ENCODE measurements at places on chromosomes 12 and 14. TPM values are rescaled to one million over a fixed set of nuclear protein-coding genes. Genes with fewer than 3 reads are reported as not detected.

PAWR gene
- polyA plus RNA-seq, result 63.2 TPM

MYBPC1 gene
- polyA plus RNA-seq, result not detected

TSHR gene
- polyA plus RNA-seq, result 0.13 TPM

KLRD1 gene
- polyA plus RNA-seq, result 0.18 TPM

DEPDC4 gene
- polyA plus RNA-seq, result not detected

LMNTD1 gene
- polyA plus RNA-seq, result not detected

PRH2 gene
- 4.0 TPM for polyA plus RNA-seq

EEA1 gene
- 5.7 TPM for polyA plus RNA-seq

TRIAP1 gene
- 19.7 TPM for polyA plus RNA-seq

ERO1A gene
- 7.5 TPM for polyA plus RNA-seq

TRHDE gene
- 0.20 TPM for polyA plus RNA-seq

KRT75 gene
- not detected for polyA plus RNA-seq

GALNT16 gene
- polyA plus RNA-seq, result 6.5 TPM

WASHC3 gene
- 70.7 TPM for polyA plus RNA-seq

SYT1 gene
- polyA plus RNA-seq, result 0.05 TPM

JAG2 gene
- 0.13 TPM for polyA plus RNA-seq

HELB gene
- polyA plus RNA-seq, result 0.13 TPM

AQP2 gene
- not detected for polyA plus RNA-seq

LBHD2 gene
- not detected for polyA plus RNA-seq

ATN1 gene
- 149 TPM for polyA plus RNA-seq

KRT8 gene
- polyA plus RNA-seq, result 39.4 TPM

NEUROD4 gene
- not detected for polyA plus RNA-seq

OR4E2 gene
- not detected for polyA plus RNA-seq

TBK1 gene
- 10.9 TPM for polyA plus RNA-seq

KCNH3 gene
- polyA plus RNA-seq, result 0.31 TPM

ASPG gene
- polyA plus RNA-seq, result 0.20 TPM

PROX2 gene
- polyA plus RNA-seq, result not detected

ACSS3 gene
- polyA plus RNA-seq, result 8.2 TPM

GPR68 gene
- 0.10 TPM for polyA plus RNA-seq

SMAGP gene
- polyA plus RNA-seq, result 4.5 TPM

DPY19L2 gene
- 9.4 TPM for polyA plus RNA-seq

PPP1R12A gene
- polyA plus RNA-seq, result 24.8 TPM

AKAP5 gene
- polyA plus RNA-seq, result 1.4 TPM

SIX4 gene
- 0.82 TPM for polyA plus RNA-seq

GPR162 gene
- polyA plus RNA-seq, result 6.0 TPM

GLI1 gene
- 2.1 TPM for polyA plus RNA-seq

KRT71 gene
- polyA plus RNA-seq, result not detected

KRT74 gene
- polyA plus RNA-seq, result not detected

COQ10A gene
- polyA plus RNA-seq, result 18.9 TPM

SLC10A1 gene
- polyA plus RNA-seq, result not detected

CLEC14A gene
- 6.3 TPM for polyA plus RNA-seq

All from aorta (tissue), 5 donors.